ENCODE measurements at places on chromosomes 3 and 15.

- no peak for DNase-seq
Measured at GRCh38 chr3:73926360-73927202, 301.8 kb upstream of the PDZRN3 start.

DNA sequence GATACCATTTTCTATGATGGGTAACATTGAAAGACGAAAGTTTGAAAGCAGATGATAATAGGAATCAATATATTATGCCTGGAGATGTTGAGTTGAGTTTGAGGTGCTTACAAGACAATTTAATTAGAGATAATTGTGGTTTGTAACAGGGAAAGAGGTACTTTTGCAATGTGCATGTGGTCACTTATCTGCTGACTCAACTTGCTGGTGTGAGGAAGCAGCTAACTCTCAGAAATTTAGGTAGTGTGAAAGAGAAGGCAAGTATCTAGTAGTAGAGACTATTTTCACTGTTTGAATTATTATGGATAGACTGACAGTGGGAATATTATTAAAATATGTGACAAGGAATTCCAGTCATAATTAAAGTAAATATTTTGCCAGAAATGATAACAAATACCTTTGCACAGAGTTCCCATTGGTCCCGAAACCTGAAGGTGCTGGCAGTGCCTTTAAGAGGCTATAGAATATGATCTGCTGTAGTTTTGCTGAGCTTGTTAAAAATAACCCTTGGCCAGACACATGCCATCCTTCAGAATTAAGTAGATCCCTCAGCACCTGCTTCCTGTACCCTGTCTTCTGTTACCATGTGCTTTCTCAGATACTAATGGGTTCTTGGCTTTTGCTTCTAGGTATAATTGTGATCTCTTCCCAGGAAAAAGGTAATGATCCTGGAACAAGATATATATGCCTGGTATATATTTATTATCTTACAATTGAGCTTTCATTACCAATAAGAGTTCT lies 315.9 kb downstream of the BCHE start:
- DNase-seq = no peak

DNA sequence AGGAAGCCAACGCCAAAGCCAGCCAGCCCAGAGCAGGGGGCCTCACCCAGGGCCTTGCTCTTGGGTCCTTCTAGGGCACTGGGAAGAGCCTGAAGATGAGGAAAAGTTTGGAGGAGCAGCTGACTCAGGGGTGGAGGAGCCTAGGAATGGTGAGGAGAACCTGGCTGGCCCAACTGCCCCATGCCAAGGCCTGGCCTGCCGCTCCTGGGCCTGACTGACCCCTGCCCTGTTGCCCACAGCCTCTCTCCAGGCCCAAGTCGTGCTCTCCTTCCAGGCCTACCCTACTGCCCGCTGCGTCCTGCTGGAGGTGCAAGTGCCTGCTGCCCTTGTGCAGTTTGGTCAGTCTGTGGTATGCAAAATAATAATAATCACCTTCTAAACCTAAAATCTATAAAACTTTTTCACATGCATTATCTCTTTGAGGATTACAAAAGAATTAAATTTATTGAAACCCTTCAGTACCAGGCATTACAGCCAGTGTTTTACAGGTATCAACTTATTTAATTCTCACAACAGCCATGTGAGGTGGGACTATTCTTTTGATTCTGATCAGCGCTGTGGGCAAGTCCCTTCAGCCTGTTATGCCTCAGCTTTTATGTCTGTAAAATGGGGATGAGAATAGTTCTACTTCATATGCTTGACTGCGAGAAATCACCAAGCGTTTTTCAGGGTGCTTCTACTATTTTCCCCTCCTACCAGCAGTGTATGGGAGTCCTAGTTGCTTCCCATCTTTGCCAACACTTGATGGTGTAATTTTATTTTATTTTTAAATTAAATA lies 1.6 kb downstream of the IL17RC start:
- DNase-seq = no peak

GRCh38 chr15:50256188-50257041 lies 9.1 kb downstream of the HDC start:
- peak; percentile 86 for DNase-seq

GRCh38 chr3:139540651-139541531 lies 1.3 kb upstream of the RBP1 start:
- no peak for DNase-seq

GRCh38 chr3:8975081-8976020 lies 12.1 kb upstream of the RAD18 start:
- DNase-seq = no peak

DNA sequence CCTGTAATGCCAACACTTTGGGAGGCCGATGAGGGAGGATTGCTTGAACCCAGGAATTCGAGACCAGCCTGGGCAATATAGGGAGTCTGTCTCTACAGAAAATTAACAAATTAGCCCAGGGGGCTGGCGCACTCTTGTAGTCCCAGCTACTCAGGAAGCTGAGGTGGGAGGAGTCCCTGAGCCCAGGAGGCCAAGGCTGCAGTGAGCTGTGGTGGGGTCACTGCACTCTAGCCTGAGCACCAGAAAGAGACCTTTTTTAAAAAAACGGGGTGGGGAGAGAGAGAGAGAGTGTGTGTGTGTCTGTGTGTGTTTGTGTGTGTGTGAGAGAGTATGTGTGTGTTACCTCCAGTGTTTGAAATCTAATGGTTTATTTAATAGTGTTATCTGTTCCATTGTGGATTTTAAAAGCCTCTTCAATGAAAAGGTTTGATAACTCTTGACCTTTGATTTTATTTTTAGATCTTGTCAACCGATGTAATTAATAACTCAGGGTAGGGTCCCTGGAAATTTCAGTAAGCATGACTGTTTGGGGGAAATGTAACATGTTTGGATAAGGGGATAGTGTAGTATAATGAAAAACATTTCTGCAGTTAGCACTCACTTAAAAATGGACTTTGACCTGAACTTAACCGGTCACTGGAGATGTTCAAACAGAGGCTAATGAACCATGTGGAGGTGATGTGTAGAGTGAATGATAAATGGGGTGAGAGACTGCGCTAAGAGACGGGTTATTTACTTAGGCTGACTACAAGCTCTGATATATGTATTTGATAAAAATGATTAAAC lies 29.7 kb downstream of the LRCH3 start:
- no peak for DNase-seq
